ENCODE measurements at places on chromosomes 3 and 15.

DNA sequence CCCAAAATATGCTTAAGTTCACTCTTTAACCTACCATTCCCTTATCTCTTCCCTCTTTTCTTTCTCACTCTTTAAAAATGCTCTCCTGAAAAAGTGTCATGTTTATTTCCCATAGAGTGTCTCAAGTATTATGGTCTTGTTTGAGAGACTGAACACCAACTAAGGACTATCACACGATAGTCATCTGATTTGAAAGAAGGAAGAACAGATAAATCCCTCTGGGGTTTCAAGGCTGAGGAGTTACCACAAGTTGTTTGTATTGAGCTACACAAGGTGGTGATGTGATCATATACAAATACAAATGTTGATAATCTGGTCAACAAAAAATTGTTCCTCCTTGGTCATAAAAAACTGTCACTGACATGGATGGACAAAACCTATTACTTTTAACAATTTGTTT is 13.8 kb downstream of the MEIS2 start:
- DNase-seq: no peak

DNA sequence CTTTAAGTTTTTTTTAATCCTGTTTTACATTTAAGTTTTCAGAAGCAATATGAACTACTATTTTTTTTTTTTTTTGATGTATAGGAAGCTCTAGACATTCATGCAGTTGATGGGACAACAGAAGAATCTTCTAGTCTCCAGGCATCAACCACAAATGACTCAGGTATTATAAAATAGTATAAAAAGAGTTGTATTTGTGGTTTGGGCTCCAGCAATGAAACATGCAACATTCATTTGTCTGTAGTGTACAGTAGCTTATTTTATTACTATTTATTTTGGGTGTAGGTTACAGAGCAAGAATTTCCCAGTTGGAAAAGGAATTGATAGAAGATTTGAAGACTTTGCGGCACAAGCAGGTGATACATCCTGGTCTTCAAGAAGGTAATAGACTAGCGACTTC is 38.6 kb downstream of the MGA start:
- DNase-seq: no peak

GRCh38 chr15:100930306-100930848 is 11.2 kb downstream of the LRRK1 start:
- peak; percentile 39 for DNase-seq

- DNase-seq: no peak
Measured at GRCh38 chr3:196694941-196695848, 16.9 kb downstream of the CEP19 start.

DNA sequence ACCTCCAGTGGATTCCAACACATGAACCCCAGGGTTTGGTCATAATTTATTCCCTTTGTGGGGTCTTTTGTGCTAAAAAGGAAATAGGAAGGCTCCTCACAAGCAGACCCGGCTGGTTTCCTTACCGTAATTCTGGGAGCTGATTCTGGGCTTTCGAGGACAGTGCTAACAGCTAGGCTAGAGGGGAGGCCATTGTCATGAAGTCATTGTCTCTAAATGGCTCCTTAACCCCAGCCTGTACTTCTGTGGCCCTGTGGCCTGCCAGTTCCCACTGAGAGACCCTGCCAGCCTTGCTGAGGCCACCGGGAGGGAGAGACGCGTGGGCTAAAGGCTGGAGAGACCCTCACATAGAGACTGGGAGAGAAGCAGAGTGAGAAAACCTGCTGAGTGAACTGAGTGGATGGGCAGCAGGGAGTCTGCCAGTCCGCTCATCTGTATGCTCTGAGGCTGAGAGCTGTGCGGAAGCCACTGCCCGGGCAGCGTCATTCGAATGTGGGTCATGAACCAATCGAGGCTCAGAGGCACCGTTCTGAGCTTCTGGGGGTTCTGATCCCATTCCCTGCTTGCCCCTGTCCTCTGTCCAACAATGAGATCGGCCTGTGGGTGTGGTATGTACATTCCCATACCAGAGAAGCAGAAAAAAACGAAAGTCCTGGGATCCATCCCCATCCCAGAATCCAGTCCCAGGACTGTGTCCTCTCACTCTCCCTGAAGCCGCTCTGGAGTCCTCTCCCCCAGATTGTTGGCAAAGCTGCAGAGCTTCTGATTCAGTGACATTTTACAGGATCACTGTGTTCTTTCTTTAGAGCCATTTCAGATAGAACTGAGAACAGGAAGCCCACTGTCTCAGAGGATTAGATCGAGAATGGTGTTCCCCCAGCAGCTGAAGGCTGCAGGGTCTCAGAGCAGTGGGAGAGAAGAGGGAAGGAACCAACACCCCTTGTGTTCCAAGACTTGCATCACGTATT is 21.3 kb upstream of the DGKG start:
- no peak for DNase-seq

DNA sequence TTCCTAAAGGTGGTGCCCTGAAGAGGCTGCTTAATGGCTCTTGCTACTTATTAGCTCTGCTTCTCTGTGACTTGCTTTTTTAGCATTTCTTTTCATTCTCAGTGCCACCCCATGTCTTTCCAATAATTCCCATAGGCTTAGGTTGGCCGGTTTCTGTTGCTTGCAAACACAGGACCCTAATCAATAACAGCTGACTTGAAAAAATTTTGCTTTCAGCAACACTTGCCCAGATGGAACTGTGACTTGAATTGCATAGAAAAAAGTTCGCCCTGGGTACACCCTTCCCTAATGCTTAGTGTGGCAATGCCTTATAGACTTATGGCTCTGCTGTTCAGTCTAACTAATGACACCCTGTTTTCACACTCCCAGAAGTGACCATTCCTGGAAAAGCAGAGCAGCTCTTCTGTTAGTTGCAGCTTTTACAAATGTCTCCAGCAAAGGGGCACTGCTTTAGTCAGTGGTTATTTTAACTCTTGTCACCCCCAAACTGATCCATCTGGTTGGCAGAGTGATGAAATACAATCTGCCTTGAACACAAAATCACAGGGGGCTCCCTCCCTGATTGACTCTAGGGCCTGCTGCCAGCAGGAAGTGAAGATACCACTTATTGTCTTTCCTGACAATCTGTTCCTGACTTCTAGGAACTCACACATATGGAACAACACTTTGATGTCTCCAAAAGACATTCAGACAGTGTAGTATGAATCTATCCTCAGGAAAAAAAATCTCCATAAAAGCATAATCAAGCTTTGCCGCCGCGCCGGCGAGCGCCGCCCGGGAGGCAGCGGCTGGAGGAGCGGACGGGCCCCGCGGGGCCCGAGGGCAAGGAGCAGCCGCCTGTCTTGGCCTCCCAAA is 9.7 kb upstream of the SLMAP start:
- peak; percentile 87 for DNase-seq

DNA sequence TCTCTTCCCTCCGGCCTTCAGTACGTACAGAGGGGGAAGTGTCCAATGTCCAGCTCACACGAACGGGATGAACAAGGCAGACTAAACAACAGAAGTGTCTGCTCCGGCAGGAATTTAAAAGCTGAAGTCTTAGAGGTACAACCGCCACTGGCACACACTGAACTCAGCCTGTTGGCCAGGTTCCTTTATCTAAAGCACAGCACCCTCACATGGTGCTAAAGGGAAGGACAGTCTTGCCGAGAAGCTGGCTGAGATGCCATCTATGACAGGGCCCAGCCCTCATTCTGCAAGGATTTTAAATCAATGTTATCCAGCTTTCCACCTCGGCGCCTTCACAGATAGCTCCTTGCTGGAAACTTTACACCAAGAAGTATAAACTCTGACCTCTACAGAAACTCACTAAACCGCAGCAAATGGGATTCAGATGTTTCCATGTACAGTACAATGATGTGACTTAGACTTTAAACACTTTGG is 2.8 kb downstream of the ADAMTS17 start:
- no peak for DNase-seq

- DNase-seq: no peak
Measured at GRCh38 chr3:72584262-72584661, 264.0 kb downstream of the SHQ1 start.

- no peak for DNase-seq
Measured at GRCh38 chr15:91864664-91865063, 11.2 kb downstream of the SLCO3A1 start.

GRCh38 chr3:45109771-45110508 is 36.2 kb downstream of the CDCP1 start:
- DNase-seq: no peak

DNA sequence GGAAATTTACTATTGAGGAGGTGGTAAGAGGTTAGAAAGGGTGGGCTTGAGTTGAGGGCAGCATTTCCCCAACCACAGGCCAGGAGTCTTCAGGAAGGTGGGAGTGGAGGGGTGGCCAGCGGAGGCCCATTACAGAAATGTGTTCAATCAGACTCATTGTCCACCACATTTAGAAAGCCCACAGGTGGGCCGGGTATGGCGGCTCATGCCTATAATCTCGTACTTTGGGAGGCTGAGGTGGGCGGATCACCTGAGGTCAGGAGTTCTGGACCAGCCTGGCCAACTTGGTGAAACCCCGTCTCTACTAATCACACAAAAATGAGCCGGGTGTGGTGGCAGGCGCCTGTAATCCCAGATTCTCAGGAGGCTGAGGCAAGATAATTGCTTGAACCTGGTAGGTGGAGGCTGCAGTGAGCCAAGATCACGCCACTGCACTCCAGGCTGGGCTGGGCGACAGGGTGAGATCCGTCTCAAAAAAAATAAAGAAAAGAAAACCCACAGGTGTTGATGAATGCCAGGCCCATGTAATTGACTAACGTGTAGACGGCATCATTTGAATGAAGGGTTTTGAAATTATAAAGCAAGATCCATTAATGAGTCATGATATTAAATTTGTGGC is 12.2 kb upstream of the SYNM start:
- DNase-seq: no peak

DNA sequence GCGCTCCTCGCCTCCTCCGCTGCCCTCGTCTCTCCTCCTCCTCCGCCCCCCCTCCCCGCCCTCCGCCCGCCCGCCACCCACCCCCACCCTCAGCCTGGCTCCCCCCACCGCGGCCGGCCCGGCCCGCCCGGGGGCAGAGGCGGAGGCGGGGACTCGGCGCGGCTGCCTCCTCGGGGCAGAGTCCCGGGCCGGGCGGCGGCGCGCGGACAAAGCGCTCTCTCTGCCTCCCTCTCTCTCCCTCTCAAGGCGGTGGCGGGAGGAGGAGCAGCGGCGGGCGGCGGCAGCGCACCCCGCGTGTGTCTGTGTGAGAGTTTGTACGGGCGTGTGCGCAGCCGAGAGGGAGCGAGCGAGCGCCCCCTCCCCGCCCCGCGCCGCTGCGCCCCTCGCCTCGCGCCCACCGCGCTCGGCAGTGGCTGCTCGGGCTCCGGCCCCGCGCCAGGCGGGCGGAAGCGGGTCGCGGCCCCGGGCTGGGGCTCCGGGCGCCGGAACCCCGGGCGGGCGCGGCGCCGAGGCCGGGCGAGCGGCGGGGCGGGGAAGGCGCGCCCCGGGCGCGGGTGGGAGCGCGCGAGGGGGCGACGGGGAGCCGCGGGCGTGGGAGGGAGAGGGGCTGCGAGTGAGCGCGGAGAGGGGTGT is at the start of gene IGF2BP2:
Gene IGF2BP2, minus strand, starts transcription at position 37 of the 633 bp plus-strand sequence. CDS start 82 bp downstream, outside the sequence.
- no peak for DNase-seq

DNA sequence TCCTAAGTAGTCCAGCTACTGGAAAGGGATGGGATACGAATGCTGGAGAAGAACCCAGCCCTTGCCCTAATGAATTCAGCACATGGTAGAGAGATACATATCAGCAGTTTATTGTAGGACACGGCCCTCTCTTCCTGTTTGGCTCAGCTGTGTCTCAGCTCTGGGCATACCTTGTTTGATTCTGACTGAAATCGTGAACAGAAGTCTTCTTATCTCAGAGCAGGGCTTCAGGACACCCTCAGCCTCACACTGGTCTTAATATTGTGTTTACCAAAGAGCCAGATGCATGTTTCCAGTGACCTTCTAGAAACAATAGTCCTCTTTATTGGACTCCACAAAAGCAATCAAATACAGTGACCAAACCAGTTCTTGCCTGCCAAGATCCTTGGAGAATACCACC is 54.7 kb downstream of the FAM174B start:
- no peak for DNase-seq

DNA sequence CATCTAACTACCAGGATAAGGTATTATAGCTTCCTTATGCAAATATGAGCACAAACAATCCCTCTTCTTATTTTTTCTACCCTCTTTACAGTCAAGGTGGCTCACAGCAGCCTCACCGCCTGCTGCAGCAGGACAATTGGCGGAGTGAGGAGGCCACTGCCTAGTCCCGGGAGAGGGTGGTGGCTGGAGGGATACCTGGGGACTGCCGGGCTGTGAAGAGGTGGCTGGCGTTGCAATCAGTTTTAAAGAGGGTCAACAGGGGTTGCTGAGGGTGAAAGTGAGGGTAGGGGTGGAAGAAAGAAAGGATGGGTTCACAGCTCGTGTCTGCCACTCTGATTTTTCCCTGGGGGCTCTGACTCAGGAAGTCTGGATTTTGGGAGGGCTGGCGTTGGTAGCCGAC is 105.1 kb upstream of the SLC6A6 start:
- DNase-seq: no peak

GRCh38 chr3:183710231-183710630 is 12.6 kb downstream of the YEATS2 start:
- DNase-seq: no peak

- no peak for DNase-seq
Measured at GRCh38 chr15:63528138-63528659, 23.8 kb downstream of the USP3 start.

DNA sequence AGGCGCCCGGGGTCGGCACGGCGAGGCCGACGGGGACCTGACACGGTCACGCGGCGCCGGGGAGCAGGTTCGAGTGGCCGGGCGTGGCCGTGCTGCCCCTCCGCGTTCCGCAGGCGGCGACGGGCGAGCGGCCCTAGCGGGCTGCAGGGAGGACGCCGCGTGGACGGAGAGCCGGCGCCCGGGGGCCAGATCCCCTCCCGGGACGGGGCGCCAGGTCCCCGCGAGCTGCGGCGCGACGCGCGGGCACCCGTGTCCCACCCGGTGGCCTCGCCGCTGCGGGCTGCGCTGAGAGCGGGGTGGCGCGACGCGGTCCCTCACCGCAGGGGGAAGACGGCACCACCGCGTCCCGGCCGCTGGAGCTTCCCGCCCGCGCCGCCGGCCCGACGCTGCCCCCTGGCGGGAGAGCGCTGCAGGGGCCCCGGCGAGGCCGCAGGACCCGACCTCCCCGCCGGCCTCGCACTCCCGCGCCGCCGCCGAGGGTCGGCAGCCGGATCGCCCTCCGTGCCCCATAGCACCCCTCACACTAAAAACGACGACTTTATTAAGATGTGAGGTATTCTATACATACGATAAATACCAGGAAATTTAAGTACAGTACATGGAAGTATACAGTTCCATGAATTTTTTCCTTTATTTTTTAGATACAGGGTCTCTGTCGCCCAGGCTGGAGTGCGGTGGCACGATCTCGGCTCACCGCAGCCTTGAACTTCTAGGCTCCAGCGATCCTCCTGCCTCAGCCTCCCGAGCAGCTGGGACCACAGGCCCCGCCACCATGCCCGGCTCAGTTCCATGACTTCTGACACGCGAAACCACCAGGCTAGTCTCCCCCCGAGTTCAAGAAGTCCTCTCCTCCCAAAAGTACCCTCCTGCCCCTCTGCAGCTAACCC is 1.3 kb upstream of the PIGZ start:
- peak; percentile 56 for DNase-seq

DNA sequence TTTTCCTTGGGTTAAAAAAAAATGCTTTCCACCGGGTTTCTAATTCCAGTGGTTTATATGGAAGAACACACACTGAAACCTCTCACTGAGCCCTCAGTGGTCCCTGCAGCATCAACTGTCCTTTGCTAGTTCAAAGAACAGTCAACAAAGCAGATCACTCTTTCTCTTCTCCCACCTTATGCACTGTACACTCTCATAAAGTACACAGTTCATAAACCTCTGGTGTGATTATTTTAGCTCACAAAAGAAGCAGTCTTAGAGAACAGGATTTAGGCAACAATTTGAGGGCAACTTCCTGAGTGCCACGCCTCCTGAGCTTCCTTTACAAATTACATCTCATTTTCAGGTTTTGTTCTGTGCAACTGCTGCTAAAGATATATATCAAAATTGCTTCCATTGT is 728.4 kb upstream of the GOLIM4 start:
- no peak for DNase-seq

GRCh38 chr3:147298511-147298982 is 107.8 kb downstream of the ZIC4 start:
- DNase-seq: no peak
